ENCODE measurements at places on chromosomes 6 and 20. TPM values are rescaled to one million over a fixed set of nuclear protein-coding genes. Genes with fewer than 3 reads are reported as not detected.
A peak's percentile ranks its signal among the peaks of the same experiment; 100 is the strongest.

NEURL2 gene
- 3.0 TPM for total RNA-seq

HLA-DPA1 gene
- total RNA-seq = 4.4 TPM

SEL1L2 gene
- total RNA-seq = not detected

DYNLT1 gene
- 163 TPM for total RNA-seq

CD164 gene
- total RNA-seq = 274 TPM

AGER gene
- total RNA-seq = 0.98 TPM

MTFR2 gene
- 17.1 TPM for total RNA-seq

DNA sequence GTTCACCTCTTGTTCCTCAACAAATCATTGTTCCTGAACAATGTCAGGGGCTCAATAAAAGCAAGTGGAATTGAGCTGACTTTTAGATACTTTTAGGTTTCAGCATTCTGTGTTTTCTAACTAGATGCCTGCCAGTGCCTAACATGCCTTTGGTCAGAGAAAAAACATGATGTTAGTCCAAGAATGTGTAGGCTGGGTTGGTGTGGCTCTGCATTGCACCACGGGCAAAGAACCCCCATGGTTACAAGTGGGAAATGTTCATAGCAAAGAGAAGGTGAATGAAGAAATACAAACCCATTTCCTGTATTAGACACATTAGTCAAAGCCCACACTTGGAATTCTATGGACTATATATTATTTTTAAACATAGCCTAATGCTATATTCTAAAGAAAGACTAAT, 193.3 kb downstream of the TMEM200A start:
- DNase-seq = no peak

DNA sequence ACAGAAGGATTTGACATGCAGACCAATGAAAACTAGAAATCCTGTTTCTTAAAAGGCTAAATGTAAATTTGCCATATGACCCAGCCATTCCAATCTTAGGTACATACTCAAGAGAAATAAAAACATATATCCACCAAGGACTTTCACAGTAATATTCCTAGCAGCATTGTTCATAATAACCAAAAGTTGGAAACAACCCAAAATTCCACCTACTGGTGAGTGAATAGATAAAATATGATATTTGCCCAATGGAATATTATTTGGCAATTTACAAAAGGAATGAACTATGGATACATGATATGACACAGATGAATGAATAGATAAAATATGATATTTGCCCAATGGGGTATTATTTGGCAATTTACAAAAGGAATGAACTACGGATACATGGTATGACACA, 22.7 kb downstream of the MTCL3 start:
- DNase-seq = no peak

- DNase-seq = no peak
These were observed 120.7 kb upstream of the DTNBP1 start for GRCh38 chr6:15783484-15783883.

- peak; percentile 64 for DNase-seq
These were observed 15.6 kb downstream of the ENPP1 start for GRCh38 chr6:131823276-131823902.

- no peak for DNase-seq
These were observed 175.2 kb downstream of the ARID1B start for GRCh38 chr6:156952401-156952800.

DNA sequence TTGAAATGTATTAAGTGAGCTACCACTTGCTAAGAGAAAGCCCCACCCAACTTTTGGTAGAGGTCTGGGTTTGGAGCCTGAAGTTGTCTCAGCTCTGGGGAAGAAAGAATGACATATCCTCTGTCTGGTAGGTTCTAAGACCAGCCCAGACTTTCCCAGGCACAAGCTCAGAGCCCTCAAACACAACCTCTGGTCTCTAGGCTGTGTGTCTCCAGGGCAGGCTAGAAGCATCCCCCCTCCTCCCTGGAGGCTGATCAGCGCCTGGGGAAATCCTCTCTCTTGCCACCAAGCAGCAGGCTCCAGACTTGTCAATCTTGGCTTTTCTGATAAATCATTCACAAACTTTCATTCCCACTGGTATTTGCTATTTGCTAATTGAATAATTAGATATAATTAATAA, 226.5 kb upstream of the CST7 start:
- no peak for DNase-seq

GRCh38 chr6:23655525-23655924, 470.5 kb upstream of the NRSN1 start:
- DNase-seq = peak; percentile 10

GRCh38 chr20:23282546-23282945, 68.0 kb upstream of the NXT1 start:
- no peak for DNase-seq

Measured in RPMI7951 (cell line).